Common myeloid progenitor, CD34-positive (primary cell): ENCODE measurements at places on chromosomes 6 and 20.

DNA sequence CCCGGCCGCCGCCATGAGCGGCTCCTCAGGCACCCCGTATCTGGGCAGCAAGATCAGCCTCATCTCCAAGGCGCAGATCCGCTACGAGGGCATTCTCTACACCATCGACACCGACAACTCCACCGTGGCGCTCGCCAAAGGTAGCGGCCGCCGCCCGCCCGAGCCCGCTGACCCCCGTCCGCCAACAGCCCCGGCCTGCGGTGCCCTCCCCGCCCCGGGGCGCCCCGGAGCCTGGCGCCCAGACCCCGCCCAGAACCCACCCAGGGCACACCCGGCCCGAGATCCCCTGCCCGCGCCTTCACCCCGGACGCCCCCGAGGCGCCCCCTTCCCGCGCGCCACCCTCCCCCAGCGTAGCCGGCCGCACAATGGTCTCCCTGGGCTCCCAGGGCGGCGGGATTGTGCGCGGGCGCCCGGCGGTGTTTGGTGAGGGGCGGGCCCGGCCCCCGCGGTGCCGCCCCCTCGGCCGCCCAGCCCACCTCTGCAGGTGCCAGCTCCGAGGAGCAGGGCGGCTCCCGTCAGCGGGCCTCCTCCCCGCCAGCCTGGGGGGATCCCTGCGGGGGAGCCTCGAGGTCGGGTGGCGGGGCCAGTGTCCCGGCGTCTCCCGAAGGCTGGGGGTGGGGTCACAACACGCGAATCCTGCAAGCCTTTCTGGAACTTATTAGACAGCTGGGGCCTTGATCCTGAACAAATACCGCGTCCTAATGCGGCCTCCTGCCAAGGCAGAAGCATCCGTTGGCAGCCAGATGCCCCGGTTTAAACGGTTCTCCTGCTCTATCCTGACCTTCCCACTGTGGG lies 577 bp downstream of the LSM14B start:
- DNase-seq: no peak

DNA sequence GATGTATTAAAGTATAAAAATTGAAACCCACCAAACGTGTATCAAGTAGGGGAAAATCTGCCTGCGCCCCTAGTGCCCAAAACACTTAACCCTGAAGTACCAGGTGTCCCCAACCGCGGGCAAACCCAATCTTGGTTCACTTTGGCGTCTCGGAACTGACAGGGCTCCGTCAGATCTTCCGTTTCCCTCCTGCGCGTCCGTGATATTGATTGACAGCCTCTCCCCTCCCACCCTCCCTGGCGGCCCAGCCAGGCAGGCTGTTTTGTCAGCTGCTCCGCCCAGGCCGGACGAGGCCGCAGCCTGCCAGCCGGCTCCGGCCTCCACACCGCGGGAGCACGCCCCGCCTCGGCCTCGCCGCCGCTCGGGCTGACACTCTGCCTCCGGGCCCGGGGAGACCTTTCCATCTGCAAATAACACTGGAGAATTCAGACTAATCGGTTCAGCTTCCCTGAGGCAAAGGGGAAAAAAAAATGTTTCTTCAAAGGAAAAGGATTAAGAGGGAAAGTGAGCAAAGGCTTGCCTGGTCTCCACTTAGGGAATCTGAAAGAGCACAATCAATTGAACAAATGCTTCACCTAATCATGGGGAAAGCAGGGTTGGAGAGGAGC lies 234.9 kb upstream of the MCHR2 start:
- DNase-seq: peak; percentile 71

DNA sequence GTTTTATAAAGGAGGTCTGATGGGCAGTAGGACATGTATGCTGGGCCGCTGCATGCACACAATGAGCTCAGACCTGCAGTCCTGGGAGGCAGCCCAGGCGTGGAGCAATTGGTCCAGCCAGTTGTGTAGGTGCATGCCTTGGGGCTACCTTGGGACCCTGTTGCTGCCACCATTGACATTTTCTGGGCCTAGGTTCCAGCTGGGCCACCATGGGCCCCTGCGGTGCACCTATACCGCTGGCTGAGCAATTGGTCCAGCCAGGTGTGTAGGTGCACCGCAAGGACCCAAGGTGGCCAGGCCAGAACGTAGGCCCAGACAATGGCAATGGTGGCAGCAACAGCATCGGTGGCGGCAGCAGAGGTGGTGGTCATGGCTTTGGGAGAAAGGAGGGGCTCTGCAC lies 143.9 kb downstream of the PXDC1 start:
- DNase-seq: no peak

- peak; percentile 19 for DNase-seq
Observed at GRCh38 chr20:58168843-58169242, 59.6 kb downstream of the ANKRD60 start.

DNA sequence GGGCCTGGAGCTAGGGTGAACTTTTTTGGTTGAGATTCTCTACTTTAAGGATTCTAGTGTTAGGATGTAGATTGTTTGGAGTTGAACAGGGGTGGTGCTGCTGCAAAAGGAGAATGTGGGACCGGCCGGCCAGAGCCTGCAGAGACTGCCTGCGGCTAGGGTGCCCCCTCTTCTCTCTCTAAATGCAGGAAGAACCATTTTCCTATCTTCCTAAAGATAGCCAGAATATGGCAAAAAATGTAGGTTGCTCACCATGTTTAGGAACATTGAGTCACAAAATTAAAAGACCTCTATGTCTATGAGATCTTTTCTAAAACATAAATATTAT lies 39.5 kb downstream of the BICRAL start:
- no peak for DNase-seq

DNA sequence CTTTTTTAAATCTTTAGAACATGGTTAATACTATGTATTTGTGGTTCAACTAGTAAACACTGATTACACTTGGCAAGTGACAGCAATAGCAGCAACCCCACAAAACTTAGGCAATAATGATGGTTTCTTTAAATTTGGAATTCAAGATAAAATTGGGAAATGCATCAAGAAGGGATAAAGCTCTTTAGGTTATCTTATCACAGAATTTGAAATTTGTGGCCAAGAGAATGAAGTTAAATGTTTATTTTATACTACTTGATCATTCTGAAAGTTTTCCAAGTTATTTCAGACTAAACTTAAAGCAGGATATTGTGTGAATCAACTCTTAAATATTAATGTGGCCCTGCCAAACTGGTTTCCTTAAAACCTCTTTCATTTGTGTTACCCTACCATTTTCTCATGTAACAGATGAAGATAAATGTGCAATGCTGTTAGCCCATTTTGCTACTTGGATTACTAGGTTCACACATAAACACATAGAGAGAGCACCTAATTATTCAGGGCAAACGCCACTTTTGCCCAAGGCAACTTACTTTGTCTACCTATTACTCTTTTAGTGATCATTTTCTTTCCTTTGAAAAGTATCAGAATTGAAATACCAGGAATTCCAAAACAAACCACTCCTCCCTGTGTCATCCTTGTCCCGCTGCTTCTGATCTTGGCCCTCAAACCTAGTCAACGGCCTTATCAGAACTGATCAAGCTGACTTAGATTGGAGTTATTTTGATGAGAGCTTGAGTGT lies 186.7 kb upstream of the TENT5A start:
- no peak for DNase-seq

DNA sequence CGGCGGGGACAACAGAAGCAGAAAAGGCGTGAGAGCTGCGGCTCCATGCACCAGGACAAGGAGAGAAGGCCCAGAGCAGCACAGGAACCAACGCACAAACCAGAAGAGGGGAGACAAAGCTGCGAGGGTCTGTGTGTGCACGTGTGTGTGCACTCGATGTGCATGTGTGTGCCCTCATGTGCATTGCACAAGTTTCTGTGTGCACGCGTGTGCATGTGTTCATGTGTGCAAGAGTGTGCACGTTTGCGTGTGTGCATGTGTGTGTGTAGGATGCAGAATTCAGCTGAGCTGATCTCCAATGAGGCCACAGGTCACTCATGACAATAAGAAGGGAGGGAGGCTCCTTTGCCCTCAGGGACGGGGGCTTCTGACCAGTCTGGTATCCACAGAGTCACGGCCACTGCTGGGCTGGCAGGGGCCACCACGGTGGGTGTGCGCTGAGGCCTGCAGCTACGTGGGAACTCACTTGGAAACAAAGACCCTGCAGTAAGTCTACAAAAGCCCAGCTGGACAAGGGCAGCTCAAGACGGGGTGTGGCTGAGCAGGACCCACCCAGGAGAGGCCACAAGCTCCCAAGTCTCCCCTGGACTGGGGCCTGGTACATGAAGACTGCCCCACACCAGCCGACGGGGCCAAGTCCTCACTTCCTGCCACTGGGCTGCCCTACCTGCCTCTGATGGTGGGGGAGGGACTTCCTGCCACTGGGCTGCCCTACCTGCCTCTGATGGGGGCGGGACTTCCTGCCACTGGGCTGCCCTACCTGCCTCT lies 48.1 kb upstream of the CHRNA4 start:
- no peak for DNase-seq

DNA sequence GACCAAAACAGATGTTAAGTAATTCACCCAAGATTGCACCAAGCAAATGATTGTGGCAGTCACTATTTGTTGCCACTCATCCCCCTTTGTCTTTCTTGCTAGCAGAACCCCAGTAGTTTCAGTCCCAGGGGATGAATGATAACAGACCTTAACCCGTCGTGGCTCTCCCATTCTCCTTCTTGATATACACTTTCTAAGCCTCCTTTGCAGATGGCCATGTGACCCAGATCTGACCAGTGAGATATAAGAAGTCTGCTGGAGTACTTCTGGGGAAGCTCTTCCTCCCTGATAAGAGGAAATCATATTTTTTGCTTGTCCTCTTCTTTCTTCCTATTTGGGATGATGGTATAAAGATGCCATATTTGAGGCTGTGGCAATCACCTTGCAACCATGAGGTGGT lies 9.6 kb upstream of the SH3BGRL2 start:
- no peak for DNase-seq

DNA sequence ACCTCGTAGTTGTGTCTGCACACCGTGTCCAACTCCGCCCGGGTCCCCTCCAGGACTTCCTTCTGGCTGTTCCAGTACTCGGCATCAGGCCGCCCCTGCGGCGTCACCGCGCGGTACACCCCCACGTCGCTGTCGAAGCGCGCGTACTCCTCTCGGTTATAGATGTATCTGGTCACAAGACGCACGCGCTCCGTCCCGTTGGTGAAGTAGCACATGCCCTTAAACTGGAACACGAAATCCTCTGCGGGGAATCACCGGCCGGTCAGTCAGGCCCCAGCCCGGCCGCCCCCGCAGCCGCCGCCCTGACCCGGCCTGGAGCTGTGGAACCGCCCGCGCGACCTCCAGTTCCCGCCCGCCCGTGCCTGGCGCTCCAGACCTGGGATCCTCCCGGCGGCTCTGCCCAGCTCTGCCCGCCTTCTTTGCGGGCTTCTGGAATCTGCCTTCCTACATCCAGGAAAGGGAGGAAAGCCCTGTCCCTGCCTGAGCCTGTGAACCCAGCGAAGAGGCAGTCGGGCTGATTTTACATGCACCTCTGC lies 1.6 kb downstream of the HLA-DQB1 start:
- peak; percentile 25 for DNase-seq

GRCh38 chr6:147549531-147549930 lies 41.0 kb downstream of the SAMD5 start:
- DNase-seq: no peak

DNA sequence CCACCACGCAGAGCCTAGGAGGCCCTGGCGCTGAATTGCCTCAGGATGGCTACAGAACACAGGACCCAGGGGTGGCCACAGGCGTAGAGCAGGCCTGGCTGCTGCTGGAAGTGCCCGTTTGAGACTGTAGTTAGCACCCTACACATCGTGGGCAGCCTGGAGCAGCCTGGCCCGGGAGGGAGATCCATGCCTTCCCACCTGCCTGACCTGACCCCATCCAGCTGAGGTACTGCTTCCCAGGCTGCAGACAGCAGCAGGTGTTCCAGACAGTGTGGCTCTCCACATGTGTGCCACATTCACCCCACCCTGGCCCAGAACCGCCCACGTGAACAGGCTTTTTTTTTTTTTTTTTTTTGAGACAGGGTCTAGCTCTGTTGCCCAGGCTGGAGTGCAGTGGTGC lies 20.9 kb upstream of the MAP1LC3A start:
- DNase-seq: no peak

DNA sequence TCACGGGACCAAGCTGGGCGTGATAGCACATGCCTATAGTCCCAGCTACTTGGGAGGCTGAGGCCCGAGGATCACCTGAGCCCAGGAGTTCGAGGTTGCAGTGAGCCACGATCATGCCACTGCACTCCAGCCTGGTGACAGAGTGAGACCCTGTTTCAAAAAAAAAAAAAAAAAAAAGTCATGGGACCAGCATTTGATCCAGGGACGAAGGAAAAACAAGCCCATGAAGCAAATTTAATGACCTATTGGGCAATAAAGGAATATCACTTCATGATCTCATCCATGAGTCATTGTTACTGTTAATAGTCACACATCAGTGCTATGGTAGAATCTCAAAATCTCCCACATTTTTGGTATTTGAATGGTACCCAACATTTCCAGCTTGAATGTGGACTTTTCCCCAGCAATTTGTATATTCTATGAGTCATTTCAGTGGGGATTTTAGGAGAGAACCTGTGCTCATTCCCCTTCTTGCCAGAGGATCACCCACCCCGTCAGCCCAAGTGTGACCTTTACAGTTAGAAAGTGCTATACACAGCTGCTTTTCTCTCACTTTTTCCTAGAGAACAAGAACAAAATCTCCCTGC lies 8.5 kb upstream of the SOD2 start:
- no peak for DNase-seq

DNA sequence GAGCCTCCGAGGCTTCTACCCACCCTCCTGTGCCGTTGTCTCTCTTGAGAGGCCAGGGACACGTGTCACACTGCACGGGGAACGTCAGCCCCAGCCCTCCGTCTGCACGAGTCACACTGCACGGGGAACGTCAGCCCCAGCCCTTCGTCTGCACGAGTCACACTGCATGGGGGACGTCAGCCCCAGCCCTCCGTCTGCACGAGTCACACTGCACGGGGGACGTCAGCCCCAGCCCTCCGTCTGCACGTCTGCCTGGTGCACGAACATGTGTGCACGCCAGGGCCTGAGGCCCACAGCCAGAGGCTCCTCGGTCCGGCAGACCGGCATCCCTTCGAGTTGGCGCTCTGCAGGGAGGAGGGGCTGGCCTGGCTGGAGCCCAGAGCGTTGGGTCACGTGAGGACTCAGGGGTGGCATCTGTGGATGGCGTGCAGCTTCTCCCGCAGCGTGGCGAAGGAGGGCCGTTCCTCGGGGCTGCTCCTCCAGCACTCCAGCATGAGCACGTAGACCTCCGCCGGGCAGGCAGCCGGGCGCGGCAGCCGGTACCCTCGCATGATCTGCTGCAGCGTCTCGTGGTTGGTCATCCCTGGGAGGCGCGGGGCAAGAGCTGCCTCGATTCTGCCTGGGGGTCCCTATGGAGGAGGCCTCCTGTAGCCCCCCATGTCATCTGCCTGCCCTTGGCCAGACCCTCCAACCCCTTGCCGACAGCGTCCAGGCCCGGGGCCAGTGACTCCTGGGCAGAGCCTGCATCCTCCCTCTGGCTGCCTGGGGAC lies 3.4 kb upstream of the PTK6 start:
- DNase-seq: no peak

GRCh38 chr20:24032400-24032898 lies 43.9 kb upstream of the GGTLC1 start:
- DNase-seq: no peak

DNA sequence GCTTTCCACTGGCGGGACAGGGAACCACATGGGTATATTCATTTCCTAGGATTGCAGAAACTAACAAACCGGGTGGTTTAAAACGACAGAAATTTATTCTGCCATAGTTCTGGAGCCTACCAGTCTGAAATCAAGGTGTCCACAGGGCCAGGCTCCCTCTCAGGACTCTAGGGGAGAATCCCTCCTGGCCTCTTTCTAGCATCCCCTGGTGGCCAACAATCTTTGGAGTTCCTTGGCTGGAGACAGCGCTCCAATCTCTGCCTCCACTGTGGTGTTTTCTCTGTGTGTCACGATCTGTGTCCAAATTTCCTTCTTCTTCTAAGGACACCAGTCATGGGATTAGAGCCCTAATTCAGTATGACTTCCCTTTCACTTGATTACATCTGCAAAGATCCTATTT lies 95.0 kb downstream of the SCML4 start:
- no peak for DNase-seq

- peak; percentile 44 for DNase-seq
Observed at GRCh38 chr20:3239026-3239866, at the start of gene SLC4A11. Gene SLC4A11, minus strand, starts transcription at chr20:3239190. Its CDS starts 53 bp downstream, at chr20:3239137.
